ENCODE measurements at places on chromosomes 16 and 17.
A peak's percentile ranks its signal among the peaks of the same experiment; 100 is the strongest.

DNA sequence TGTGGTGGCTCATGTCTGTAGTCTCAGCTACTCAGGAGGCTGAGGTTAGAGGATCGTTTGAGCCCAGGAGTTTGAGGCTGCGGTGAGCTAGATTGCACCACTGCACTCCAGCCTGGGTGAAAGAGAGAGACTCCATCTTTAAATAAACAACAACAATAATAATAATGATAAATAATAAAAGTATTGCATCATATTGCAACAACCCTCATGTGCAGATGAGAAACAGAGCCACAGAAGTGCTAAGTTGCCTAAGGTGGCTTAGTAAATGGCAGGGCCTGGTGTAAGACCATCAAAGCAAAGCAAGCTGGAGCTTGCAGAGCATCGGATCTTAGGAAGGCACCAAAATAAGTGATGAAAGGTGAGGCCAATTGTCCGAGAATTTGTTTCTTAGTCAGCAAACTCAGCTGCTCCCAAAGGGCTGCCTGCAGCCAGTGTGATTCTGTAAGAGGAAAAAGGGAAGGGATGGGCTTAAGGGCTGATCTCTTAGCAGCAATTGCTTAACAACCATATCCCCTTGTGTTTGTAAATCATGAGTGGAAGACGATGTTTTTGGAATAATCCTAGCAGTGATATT, 45.3 kb upstream of the HS3ST3A1 start:
- DNase-seq = no peak

- no peak for DNase-seq
Observed at GRCh38 chr16:66308096-66308495, 58.4 kb upstream of the CDH5 start.

DNA sequence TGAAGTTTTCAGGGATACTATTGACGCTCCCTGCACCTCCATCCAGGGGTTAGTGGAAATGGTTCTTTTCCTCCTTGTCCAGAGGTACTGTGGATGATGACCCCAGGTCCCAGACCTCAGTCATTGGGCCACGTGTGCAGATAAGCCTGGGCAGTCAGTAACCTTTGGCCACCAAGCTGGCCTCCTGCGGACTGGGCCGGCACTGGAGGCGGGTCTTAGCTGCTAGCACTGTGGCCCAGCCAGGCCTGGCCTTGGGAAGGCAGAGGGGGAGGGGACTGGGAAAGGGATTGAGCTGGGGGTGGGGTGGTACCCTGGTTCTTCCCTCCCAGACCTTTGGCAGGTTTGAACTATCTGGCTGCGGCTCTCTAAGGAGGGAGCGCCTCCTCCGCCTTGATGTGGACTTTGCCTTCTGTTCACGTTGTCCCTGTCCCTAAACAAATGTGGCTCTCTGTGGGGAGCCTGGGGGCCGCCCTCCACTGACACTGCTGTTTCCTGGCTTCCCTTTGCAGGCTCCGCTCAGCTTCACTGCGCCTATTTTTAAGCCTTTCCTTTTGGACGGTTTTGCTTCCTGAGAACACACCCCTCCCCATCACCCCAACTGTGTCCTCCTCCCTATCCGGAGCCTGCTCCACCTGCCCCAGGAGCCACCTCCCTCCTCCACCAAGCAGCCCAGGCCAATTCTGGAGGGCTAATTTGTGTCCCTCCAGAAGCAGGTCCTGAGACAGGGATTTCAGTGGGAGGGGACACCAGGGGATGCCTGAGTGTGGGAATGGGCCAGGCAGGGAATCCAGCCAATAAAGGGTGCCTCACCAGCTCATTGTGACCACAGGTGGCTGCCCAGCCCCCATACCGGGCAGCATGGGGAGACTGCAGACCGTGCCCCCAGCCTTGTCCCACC, 251.9 kb downstream of the SEC14L1 start:
- no peak for DNase-seq

DNA sequence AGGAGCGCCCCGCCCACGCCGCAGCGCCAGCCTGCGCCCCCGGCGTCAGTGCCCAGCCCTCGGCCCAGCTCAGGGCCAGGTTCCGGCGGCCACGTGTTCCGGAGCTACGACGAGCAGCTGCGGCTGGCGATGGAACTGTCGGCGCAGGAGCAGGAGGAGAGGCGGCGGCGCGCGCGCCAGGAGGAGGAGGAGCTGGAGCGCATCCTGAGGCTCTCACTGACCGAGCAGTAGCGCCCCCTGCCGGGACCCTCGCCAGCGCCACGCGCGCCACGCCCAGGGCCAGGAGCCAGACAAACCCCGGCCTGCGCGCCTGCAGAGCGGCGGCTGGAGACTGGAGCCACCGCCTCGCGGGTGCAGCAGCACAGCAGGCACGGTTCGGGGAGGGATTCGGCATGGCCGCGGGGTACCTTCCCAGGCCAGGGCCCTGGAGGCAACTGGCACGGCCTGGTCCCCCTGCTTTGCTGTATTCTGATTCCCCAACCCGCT, 9.3 kb downstream of the CORO6 start:
- peak; percentile 89 for DNase-seq

DNA sequence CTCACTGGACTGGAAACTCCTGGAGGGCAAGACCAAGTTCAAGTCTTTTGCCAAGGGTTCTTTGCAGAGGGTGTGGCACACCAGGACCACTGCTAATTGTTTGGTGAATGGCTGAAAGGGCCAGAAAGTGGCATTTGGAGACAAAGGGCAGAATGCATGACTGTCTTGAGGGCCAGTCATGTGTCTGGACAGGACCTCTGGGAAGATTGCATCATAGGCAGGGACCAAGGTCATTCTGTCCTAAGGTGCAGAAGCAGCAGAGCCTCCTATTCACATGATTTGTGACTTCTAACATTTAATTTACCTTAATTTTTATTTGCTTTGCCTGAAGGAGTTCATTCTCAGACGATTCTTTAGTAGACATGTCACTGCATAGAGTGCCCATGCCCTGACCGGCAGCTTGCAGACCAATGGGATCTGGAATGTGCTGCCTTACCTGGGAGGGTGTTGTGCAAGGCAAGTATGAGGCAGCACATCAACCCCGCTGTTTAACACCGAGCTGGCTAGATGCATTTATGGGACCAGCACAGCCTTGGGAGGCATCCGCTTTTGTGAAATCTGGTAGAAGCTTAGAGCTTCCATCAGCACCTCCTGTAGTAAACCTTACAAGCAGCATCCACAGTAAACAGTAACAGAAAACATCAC, 62.3 kb upstream of the MAF start:
- no peak for DNase-seq

DNA sequence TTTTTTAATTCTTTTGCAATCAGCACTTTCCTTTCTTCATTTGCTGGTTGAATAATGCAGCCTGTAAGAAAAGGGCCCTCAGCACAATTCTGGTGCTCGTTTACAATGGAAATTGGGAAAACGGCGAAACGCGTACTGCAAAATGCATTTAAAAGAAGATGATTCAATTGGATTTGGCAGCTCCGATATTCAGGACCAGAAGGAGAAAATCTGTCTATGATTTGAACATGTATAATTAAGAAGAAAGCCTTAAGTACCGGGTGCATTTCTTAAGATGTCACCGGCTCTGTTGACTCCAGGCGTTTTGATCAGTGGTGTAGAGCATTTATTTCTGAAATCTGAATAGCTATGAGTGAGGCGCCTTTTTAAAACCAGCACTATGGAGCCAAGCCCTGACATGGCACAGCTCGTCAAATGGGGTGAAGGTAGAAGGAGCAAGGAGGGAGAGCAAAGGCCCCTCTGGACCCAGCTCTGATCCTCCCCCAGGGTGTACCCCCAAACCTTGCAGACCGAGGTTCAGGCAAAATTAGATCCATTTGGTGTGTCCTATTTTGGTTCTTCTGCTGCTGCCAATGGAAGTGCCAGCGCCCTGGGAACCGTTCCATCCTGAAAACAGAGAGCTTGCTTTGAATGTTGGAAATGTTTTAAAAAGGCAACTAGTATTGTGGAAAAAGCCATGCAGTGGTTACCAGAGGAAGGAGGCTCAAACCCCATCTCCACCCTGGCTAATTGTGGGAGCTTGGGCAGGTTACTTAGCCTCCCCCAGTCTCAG, 161.4 kb upstream of the RPL38 start:
- no peak for DNase-seq

DNA sequence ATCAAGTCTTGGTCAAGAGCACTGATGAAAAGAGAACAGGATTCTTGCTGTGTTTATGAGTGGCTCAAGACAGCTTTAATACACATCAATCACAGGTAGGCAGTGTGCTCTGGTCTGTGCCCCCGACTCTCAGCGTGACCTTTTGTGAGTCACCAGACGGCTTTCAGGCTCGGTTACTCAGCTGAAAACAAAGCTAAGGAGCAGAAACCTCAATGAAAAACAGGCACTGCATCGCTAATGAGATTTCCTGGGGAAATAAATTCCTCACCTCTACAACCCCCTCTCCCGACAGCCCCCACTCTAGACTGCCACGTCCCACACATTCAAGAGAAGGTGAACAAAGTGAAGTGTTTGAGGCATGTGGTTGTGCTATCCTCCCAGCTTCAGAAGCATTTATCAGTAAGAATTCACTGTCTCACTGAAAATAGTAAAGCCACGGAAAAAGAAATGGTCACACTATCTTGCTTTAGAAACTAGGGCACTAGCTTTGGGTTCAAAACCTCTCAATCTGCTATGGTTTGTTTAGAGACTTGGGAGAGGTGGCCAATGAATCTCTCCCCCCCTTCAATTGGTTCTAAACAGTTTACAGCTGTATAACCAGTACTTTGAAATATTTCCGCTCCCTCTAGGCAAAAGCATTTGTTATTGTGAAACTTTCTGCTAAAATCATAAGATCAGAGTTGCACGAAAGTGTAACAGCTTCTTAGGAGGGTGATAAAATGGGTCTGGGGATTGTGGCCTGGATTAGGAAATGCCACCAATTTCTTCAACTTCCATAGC, 199.5 kb upstream of the PMFBP1 start:
- DNase-seq = no peak

- peak; percentile 75 for DNase-seq
Observed at GRCh38 chr17:63445571-63445953, 544 bp downstream of the CYB561 start.

- no peak for DNase-seq
Observed at GRCh38 chr17:78257810-78258322, 26.4 kb downstream of the TMEM235 start.

DNA sequence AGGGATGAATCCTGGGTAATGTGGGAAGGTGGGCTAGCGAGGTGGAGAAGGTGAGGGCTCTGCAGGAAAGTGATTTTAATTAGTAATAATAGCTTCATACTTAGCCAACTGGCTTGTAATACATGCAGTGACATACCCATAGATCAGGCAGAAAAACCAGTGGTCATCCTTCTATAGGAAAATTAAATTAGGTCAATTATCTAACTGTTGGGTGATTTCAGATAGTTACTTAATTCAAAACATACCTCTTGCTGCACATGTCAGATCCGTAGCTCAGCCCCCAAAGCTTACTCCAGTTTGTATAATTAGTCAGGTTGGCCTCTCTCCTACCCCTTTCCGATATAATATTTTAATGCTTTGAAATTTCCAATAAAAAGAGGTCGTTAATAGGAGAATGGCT, 137.0 kb downstream of the TMEM114 start:
- DNase-seq = no peak

DNA sequence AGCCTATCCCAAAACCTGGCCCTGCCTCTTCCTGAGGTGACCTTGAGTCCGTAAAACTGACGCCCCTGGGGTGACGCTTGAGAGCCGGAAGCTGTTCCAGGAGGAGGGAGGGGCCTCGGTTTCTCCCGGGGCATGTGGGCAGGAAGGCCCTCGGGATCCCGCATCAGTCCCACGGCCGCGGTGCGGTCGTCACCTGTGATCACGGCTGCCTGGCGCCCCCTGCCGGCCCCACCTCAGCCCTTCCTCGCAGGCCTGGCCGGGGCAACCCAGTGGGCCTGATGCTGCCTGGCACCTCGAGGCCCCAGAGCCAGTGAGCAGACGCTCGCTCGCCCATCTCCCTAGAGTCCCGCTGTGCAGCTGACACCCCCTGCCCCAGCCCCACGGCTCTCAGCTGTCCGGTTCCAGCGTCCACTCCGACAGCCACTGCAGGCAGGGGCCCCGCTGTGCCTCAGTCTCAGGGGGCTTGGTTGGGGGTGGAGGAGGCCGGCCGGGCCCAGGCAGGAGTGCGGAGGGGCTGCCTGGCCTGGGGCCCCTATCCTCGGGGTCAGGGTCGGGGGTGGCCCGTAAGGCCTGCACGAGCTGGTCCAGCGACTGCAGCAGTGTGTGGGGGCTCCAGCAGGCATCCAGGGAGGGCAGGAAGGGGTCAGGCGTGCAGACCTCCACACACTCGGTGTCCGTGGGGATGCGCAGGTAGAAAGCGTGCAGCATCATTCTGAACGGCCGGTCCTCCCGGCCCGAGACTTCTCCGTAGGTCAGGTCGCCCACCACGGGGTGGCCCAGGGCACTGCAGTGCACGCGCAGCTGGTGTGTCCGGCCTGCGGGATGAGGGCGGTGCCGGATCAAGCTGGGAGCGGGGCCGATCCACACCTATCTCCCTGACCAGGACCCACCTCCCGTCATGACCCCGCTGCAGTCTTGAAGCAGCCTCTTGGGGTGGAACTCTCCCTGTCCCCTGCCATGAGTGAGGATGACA, 2.3 kb downstream of the RPUSD1 start:
- DNase-seq = peak; percentile 65

DNA sequence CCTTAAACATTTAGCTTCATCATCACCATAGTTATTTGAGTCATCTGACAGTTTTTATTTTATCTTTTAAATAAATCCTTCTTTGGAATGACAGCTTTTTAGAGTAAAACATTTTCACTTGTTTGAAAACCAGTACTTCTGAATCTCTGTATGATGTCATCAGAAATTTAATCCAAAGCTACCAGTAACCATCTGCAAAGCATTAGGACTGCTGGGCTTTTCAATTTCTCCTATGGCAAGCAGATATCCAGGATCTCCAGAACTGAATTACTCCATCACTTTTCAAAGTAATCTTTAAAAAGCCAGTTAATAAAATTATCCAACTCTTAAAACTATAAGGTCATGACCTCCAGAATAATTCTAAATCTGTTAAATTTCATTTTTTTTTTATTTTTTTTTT, 51.5 kb downstream of the CHCT1 start:
- DNase-seq = no peak

- DNase-seq = peak; percentile 28
Observed at GRCh38 chr16:50153596-50154419, 702 bp downstream of the TENT4B start.

GRCh38 chr16:12319428-12320035, 343.0 kb downstream of the SNX29 start:
- no peak for DNase-seq

GRCh38 chr17:17572010-17572785, 19.3 kb downstream of the PEMT start:
- DNase-seq = no peak

DNA sequence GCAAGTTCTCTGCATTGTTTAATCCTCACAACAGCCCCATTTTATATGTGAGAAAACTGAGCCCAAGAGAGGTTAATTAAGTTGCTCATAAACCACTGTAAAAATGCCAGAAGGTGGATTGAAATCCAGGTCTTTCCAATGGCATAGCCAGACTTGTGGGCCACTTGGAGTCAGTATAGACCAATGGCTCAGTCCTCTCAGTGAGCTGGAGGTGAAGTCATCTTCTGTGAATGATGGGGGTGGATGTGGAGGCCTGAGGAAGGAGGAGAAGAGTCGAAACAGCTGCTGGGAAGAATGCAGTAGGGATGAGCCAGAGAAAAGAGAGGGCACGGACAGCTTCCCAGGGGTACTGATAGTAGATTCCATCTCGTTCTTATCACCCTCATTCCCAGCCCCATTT, 213.4 kb downstream of the SOX9 start:
- no peak for DNase-seq

- DNase-seq = no peak
Observed at GRCh38 chr17:15483431-15483830, 16.0 kb upstream of the CDRT4 start.
